Uterus (tissue), 4 donors: ENCODE measurements at places on chromosomes 3 and 15. TPM values are rescaled to one million over a fixed set of nuclear protein-coding genes. Genes with fewer than 3 reads are reported as not detected.

DNA sequence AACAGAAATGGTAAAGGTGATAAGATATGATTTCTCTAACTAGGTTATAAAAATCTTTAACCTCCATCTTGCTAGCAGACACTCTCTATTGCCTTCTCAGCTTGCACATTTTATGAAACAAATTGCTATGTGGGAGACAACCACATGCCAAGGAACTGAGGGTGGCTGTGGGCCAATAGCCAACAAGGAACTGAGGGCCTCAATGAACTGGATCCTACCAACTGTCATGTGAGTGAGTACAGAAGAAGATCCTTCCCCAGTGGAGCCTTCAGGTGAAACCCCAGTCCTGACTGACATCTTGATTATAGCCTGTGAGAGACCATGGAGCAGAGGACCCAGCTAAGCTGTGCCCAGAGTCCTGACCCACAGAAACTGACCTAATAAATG lies 129.2 kb upstream of the LRIG1 start:
- no peak for DNase-seq

DNA sequence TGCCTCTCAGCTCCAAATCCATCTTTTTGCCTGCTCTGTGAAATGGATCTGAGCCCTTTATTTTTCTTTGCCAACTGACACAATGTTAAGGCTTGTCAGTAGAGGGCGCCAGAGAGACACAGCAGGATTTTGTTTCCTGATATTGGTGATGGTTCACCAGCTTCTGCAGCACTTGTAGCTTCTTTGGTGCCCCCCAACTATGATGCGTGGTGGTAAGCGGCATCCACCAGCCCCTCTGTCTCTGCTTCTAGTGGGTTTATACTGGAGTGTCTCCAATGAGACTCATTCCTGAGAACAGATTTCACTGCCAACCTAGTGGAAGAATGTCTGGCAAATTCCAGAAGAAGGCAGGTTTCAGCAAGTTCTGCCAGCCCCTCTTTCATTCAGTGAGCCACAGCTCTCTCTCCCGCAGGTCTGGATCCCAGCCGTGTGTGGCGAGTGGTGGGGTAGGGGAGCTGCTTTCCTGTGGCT lies 471.9 kb upstream of the FRG2C start:
- peak; percentile 19 for DNase-seq

- DNase-seq = no peak
Measured at GRCh38 chr3:34364335-34364734, 565.9 kb downstream of the PDCD6IP start.

GRCh38 chr3:30764281-30764680 lies 130.2 kb downstream of the GADL1 start:
- DNase-seq = no peak

DNA sequence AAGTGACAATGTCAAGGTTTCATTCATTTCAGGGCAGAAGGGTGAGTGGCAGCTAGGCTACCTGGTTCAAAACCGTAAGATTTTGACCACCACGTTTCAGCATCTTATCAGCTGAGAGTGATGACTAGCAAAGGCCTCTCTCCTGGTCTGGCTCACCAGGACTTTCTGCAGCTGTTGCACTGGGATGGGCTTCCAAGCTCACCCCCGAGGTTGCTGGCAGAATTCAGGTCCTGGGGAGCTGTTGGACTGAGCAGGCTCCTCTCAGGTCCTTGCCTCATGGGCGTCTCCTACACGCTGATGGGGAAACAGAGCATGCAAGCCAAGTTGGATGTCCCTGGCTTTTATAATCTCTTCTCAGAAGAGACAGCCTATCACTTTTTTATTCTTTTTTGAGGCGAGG lies 88.8 kb upstream of the RNU6-1 start:
- no peak for DNase-seq

DNA sequence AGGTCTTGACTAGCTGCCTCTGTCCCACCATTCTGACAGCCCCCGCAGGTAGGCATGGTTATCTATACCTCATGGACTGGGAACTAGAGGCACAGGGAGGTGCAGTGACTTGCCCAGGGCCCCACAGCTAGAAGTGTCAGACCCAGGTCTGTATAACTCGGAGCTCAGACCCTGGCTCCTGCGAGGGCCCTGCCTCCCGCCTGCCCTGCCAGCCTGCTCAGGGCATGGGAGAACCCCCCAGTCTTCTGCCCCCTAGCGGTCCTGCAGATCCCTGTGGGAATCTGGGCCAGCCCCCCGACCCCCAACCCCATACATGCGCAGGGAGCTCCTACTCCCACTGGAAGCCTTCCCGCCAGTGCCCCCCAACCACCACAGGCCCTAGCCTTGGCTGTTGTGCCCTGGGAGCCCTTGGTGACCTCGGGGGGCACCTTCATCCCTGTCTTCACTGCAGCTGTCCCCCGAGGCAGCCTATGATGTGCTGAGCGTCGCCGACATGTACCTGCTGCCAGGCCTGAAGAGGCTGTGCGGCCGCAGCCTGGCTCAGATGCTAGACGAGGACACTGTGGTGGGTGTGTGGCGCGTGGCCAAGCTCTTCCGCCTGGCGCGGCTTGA lies 6.9 kb downstream of the ABTB1 start:
- DNase-seq = peak; percentile 24

GRCh38 chr15:65795663-65796216 lies 3.6 kb upstream of the DENND4A start:
- DNase-seq = no peak

DNA sequence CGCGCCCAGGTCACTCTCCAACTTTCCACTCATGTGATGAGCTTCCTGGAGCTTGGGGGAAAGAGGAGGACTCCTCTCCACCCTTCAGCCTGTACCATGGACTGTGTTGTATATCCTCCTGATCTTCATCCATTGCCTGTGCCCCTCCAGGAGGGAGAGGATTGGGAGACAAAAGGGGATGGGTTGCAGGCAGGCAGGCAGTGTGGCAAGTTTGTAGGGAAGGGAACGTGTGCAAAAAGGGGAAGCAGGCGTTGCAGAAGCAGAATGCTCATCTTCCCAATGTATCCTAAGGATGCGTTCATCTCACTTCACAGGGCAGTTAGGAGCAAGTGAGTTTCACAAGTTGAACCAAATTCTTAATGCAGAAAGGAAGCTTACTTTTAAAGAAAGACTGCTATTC lies 28.1 kb upstream of the GHSR start:
- DNase-seq = no peak

GRCh38 chr15:24848050-24848449 lies 106.7 kb upstream of the SNRPN start:
- DNase-seq = no peak

DNA sequence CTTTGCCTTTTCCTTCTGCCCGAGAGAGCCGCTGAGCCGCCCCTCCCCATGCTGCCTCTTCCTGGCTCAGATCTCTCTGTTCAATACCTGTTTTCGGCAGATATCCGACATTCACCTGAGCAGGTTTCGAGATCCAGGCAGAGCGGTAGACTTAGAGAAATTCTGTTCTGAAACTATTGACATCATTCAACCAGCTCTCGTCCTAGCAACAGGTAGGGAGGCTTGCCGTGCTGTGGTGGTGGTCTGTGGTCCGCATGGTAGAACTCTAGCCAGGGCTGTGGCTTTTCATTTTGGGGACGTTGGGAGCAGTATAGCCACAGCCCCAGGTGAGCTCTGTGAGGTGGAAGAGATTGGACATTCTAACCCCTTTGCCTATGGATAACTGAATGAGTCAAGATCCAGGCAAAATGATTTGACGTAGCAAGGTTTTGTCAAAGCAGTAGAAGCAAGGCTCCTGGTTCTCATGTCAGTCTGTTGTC lies 810 bp downstream of the TMEM62 start:
- no peak for DNase-seq

- no peak for DNase-seq
Measured at GRCh38 chr3:9916346-9916733, 558 bp upstream of the IL17RC start.

The FETUB gene
- total RNA-seq = not detected

The CFAP20DC gene
- under 0.01 TPM for total RNA-seq

The SLC41A3 gene
- total RNA-seq = 65.9 TPM
